ENCODE measurements at places on chromosomes 5 and 9.

DNA sequence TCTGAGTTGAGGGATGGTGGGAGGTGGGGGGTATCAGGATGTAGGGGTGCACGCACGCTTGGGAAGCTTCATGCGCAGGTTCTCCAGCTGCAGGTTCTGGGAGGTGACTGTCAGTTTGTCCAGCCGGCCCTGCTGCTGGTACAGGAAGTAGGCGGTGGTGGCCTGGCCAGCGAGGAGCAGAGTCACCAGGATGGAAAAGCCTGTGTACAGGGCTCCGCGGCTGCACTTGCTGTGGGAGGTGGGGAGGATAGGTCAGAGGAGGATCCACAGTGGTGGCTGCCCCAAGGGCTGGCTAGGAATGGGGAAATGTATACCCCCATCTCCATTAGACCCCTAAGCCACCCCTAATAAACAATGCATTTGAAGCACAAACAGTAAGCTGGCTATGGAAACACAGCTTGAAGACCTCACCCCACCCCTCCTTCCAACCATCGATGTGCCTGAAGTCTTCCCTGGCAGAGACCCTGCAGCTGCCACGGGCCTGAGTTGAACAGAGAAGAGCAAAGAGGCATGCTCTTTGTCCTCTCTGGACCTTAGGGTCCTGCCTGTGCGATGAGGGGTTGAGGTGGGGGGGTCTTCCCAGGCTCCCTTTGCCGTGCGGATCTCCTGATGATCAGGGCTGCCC lies 5.5 kb downstream of the CD74 start:
- DNase-seq = no peak

- no peak for DNase-seq
Observed at GRCh38 chr5:35823347-35824098, 33.2 kb upstream of the IL7R start.

GRCh38 chr5:134918861-134919260 lies 13.9 kb downstream of the PCBD2 start:
- no peak for DNase-seq

- no peak for DNase-seq
Observed at GRCh38 chr5:176407456-176408251, 8.7 kb downstream of the CLTB start.

- DNase-seq = no peak
Observed at GRCh38 chr5:20678386-20678785, 690.4 kb upstream of the CDH18 start.

DNA sequence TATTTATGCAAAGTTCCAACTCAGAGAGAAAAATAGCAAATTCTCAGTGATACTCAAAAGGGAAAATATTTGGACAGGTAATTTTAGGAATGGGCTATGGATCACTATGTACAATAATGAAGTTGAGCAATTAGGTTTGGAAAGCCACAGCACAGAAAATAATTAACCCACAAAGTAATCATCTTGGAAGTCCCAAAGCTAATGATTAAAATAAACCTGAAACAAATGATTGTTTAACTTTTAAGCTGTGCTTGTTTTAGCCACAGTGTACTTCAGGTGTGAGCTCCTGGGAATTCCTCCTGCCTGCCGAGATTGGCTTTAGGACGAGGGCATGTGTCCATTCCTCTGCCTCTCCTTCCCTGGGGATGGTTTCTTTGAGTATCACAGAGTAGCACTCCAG lies 403.9 kb downstream of the ZSWIM6 start:
- no peak for DNase-seq

DNA sequence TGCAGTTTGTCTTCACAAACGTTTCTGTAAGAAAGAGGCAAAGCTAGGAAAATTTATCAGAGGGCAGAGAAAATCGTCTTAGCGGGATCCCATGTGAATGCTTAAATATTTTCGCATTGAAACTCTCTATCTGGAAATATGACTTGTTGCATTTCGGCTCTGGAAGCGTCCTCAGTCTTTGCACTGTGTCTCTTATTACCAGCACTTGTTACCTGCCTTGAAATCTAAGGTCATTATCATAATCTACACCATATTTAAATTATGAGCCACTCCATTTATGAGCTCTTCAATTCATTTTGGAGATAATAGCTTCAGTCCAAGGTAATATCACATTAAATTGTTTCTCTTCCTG lies 1.4 kb downstream of the EGFLAM start:
- DNase-seq = no peak
